ENCODE measurements at places on chromosomes 16 and 17. TPM values are rescaled to one million over a fixed set of nuclear protein-coding genes. Genes with fewer than 3 reads are reported as not detected.

- DNase-seq, result peak; percentile 60
These were observed 548 bp downstream of the TBX2 start for GRCh38 chr17:61400066-61400716.

Gene TP53TG3
- total RNA-seq, result not detected

Gene TNFRSF17
- total RNA-seq, result not detected

GRCh38 chr16:23843143-23843542, 7.4 kb downstream of the PRKCB start:
- no peak for DNase-seq

DNA sequence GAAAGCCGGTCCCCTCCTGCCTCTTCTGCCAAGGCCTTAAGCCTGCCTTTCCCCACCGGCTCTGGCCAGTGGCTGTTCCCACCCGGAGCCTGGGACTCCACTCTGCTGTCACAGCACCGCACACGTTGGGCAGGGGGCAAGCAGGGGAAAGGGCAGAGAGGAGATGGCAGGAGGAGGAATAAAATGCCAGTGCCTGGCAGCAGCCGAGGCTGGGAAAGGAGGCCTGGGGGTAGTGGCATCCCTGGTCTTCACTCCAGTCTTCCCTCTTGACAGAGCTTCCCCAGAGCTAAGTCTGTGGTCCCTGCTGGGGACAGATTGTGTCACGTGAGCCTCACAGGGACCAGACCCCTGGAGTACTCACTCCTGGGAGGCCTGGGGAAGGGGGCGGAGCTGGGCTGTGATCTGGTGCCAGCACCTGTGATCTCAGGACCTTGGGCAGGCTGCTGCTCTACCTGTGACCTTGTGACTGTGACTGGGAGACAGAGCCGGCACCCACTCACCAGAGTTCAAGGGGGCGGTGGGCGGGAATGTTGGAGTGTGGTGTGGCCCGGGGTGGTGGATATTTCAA, 97.2 kb upstream of the GSE1 start:
- DNase-seq, result peak; percentile 68

Gene MT1A
- total RNA-seq, result 30.3 TPM

DNA sequence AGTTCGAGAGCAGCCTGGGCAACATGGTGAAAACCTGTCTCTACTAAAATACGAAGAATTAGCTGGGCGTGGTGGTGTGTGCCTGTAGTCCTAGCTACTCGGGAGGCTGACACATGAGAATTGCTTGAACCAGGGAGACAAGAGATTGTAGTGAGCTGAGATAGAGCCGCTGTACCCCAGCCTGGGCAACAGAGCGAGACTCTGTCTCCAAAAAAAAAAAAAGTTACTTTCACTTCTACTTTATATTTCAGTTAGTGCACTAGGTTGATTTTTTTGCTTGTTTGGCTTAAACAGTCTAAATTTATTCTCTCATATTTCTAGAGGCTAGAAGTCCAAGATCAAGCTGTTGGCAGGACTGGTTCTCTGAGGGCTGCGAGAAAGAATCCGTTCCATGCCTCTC, 13.4 kb downstream of the CCDC102A start:
- DNase-seq, result no peak

GRCh38 chr17:7101531-7101930, 13.1 kb downstream of the ASGR2 start:
- DNase-seq, result no peak

Gene HIC1
- 16.4 TPM for total RNA-seq

GRCh38 chr17:29038085-29038795, 4.7 kb upstream of the PIPOX start:
- DNase-seq, result no peak

Gene TP53
- 17.2 TPM for total RNA-seq

Gene CA7
- total RNA-seq, result not detected

- DNase-seq, result peak; percentile 87
These were observed 23.3 kb upstream of the CDRT4 start for GRCh38 chr17:15490634-15491261.

DNA sequence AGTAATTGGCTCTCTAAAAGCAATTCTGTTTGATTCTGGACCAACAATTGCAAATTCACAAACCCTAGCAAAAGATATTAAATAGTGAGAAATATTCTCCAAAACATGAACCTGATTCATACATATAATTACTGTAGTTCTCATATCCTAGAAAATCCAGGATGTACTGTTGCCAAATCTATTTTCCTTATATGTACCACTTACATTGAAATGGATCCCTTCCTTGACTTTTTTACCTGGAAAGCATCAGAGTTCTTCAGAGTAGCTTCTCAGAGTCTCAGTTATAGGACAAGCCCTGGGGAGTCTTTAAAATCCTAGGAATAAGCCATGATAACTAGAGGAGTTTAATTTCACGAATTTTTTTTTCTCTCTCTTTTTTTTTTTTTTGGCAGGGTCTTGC, 16.7 kb downstream of the TMEM92 start:
- no peak for DNase-seq

- peak; percentile 82 for DNase-seq
These were observed 17.7 kb downstream of the SLC38A10 start for GRCh38 chr17:81277421-81277820.

Gene ALOX12B
- not detected for total RNA-seq

DNA sequence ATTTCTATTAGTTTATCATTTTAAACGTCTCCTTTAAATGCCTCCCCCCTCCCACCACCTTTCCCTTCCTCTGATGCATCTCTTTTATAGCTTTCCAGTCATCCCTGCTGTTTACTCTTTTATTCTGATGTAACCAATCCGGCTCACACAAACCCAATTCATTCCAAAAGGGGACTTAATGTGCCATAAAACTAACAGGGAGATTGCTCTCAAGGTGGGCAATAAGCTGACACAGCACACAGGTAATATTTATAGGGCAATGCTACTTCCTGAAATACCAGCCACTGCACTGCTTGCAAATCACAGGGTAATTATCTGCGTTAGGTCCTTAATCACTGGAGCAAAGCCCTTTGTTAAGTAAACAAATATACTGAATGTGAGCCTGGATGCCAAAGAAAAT, 23.3 kb upstream of the CA10 start:
- no peak for DNase-seq

- no peak for DNase-seq
These were observed 49.6 kb downstream of the KCNJ12 start for GRCh38 chr17:21425736-21426135.

- no peak for DNase-seq
These were observed 11.0 kb downstream of the ABCA3 start for GRCh38 chr16:2329532-2329931.

Gene NACA2
- total RNA-seq, result not detected

Data from sigmoid colon (tissue), 7 donors.